ENCODE measurements at places on chromosomes 13 and 19.

GRCh38 chr13:104584481-104584880 is 1518.3 kb upstream of the SLC10A2 start:
- no peak for DNase-seq

DNA sequence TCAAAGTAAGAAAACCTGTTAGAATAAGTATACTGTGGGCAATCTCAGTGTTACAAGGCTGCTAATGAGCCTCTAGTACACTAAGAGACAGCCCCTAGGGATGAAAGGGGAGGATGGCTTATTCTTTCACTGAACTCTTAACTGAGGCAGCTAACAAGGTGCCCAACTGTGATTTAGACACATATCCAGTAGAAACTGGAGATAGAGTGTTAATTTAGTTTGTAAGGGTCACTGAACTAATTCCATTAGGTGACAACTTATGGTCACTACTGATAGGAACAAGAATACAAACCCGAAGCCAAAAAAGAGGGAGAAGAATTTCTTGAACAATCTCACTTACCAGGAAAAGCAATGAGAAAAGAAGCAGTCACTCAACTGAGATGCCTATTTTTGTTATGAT is 1010.6 kb downstream of the PCDH9 start:
- DNase-seq: no peak

GRCh38 chr19:43464134-43464775 is 1.2 kb downstream of the LYPD3 start:
- no peak for DNase-seq

DNA sequence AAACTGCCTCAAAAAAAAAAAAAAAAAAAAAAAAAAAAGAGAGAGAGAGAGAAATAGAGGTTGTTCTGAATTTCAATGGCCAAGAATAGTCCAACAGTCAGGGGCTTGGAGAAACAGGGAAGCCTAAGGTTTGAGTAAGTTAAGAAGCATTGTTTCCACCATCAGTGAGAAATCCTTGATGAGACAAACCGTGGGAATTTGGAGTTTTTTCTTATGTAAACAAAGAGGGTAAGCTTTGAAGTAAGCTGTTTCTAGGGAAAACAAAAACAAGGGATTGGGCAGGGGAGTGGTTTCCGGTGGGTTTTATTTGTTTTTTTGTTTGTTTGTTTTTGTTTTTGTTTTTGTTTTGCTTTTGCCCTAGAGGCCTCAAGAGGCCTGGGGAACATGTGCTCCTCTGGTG is 11.2 kb upstream of the ERVV-1 start:
- no peak for DNase-seq

- DNase-seq: no peak
Observed at GRCh38 chr13:40692946-40693345, 26.5 kb upstream of the FOXO1 start.

DNA sequence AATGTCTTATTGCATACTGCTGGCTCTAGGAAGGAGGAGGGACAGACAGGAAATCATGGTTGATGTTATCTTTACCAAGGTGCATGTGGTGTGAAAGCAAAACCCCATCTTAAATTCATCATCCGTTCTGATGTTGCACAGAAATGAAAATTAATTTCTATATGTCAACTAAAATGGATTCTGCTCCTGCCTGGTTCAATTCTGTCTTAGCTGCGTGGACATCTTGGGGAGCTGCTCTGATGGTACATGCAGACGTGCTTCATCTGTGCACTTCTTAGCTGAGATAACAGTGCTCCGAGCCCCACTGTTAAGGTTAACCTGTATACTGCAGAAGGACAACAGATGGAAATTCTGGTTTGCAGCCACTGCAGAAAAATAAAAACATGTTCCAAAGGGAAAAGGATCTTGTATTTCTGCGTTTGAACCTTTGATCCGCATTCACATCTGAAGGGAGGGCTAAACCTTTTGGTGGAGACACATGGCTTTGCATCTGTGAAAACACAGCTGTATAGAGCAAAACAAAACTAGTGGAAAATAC is 155.6 kb downstream of the TM9SF2 start:
- DNase-seq: no peak

- DNase-seq: no peak
Observed at GRCh38 chr13:113229791-113230190, 20.4 kb downstream of the CUL4A start.

DNA sequence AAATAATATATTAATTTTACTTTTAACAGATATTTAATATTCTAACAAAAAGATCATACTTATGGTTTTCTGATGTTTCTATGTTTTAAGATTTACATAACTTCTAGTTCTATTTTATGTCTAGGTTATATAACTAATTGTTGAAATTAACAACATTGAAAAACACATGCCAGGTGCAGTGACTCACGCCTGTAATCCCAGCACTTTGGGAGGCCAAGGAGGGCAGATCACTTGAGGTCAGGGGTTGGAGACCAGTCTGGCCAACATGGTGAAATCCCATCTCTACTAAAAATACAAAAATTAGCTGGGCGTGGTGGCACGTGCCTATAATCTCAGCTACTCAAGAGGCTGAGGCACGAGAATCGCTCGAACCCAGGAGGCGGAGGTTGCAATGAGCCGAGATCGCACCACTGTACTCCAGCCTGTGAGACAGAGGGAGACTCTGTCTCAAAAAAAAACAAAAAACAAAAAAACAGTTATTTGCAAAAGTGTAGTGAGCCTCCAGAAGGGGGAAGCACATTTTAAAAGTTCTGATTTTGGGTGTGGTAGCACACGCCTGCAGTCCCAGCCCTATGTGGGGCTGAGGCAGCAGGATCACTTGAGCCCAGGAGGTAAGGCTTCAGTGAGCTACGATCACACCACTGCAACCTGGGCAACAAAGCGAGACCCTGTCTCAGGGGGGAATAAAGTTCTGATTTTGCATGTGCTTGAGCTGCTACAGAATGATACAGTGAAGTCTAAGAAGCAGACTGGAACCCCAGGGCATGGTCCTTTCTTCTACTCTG is 18.7 kb downstream of the MIPEP start:
- DNase-seq: no peak

GRCh38 chr13:99690426-99691174 is 189.3 kb downstream of the TM9SF2 start:
- DNase-seq: no peak

- DNase-seq: no peak
Observed at GRCh38 chr13:78714717-78715116, 55.8 kb upstream of the OBI1 start.

GRCh38 chr13:37656247-37656940 is 57.8 kb upstream of the POSTN start:
- DNase-seq: no peak

DNA sequence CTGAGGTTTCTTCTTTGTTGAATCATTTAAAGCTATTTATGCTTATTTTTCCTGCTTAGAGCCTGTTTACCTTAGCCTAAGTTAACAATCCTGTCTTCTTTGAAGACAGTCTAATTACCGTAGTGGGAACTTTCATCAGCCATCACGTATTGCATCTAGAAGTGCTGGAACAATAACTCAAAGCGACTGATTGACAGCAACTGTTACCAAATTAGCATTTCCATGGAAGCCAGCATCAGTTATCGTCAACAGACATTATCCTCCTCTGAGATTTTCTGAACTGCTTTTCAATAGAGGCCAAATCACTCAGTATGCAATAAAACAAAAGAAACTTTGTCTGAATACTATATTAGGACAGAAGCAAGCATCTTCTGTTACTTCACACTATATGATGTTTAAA is 433.3 kb upstream of the SLITRK1 start:
- no peak for DNase-seq

DNA sequence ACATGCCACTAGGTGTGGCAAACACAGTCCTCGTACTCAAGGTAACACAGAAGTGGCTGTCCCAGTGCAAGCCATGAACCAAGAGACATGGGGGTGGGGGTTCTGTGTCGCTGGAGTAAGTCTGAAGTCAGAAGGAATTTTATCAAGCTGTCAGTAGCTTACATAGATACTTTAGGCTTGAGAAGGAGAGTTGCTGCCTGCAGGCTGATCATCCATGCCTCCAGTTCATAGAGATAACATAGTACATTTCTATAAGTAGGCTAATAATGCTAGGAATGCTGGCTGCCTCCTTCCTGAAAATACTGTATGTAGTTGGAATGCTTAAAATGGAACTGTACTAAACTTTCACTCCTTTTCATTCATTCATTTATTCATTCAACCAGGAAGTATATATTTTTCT is 70.1 kb downstream of the CAB39L start:
- no peak for DNase-seq

- no peak for DNase-seq
Observed at GRCh38 chr13:77528834-77529500, 6.5 kb upstream of the SCEL start.

DNA sequence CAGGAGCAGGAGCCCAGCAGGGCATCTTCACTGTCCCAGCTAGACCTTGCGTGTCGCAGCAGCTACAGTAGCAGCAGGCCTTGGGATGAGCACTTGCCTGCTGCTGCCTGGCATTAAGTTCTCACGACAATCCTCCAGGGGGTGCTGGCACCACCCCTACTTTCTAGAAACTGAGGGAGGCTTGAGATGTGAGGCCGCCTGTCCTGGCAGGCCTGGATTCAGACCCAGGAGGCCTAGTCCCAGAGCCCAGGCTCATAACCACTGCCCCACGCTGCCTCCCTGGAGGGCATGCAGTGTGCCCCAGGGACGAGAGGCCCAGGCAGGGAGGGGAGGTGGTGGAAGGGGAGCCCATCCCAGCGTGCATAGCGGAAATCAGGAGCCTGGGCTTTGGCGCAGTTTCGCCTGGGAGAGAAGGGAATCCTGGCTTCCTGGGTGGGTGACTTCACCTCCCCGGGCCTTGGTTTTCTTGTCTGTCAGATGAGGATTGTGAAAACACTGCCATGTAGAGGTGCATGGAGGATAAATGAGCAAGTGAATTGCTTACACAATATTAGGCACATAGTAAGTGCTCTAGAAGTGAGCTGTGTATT is 26.1 kb downstream of the PPP5C start:
- DNase-seq: no peak

DNA sequence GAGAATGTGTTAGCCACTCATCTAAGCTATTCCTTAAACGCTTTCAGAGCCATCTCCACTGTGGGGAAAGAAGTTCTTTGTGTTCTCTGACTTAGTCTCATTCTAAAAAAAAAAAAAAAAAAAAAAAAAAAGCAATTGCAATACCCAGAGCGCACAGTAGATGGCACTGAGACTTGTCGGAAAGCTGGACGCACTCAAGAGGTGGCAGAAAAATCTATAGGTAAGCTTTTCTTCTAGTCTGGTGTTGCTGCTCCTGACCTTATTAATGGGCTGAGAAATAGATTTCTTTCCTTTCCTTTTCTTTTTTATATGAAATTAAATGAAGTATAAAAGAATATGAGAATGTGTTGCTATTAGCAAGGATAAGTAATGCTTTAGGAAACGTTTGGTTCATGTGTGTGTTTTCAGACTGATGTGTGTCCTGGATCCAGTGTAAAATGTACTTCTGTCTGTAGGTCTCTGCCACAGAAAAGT is 4.7 kb upstream of the GJB2 start:
- DNase-seq: no peak

- DNase-seq: no peak
Observed at GRCh38 chr19:46761418-46761831, 15.2 kb upstream of the STRN4 start.

GRCh38 chr19:3455960-3456601 is 24.2 kb downstream of the SMIM24 start:
- no peak for DNase-seq

- no peak for DNase-seq
Observed at GRCh38 chr13:110270507-110270906, 36.5 kb downstream of the COL4A1 start.

- no peak for DNase-seq
Observed at GRCh38 chr19:7533281-7533885, 2.1 kb upstream of the PNPLA6 start.

- no peak for DNase-seq
Observed at GRCh38 chr13:54965881-54966280, 1937.3 kb downstream of the OLFM4 start.

DNA sequence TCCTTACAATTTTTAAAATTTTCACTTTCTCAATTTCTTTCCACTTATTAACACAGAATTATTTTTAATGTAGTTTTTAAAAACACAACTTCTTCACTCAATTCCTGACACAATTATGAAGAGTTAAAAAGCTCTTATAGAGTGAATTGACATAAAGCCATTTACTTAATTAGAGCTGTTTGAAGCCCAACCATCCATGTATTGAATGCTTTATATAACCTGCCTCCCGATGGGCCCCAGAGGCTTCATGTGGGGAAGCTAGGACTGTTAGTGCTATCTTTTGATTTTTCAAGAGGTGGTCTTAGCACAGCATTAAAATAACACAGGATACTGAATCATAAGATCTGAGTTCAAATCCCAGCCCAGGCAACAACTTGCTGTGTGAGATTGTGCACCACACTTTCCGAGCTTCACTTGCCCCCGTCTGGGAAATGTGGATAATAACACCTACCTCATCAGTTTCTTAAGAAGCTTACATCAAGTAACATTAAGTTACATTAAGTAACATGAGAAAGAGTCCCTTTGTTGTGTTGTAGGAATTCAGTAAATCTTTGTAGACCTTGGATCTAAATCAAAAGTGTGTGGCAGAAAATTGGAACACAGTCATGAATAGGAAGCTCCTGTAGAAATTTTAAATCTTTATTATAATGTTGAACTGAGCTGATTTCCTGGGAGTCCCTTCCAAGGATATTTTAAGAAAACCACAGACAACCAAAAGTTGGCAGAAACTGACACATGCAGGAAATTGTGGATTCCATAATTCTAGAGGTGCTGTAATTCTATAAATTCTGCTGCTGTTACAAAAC is 5.5 kb upstream of the ENOX1 start:
- no peak for DNase-seq
